ENCODE measurements at places on chromosomes 2 and 18.

DNA sequence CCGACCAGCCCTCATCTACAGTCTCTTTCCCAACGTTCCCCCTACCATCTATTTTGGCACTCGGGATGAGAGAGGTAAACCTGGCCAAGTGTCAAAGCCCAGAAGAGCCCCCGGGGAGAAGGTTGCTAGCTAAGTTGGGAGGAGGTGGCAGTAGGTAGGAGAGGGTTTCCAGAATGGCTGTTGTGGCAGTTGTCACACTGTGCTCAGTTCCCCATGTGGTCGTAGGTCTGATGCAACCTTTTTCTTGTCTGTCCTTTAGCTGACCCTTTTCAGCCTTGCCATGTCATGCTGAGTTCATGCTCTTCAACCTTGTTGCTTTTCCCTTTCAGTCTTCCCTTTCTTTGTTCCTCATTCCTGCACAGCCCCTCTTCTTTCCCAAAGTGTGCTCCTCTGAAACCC is 34.5 kb downstream of the TTLL4 start:
- DNase-seq = no peak

- no peak for DNase-seq
Measured at GRCh38 chr18:45071956-45072355, 391.3 kb downstream of the SETBP1 start.

- no peak for DNase-seq
Measured at GRCh38 chr2:75025633-75026380, 67.4 kb downstream of the POLE4 start.

GRCh38 chr18:9906481-9906880 is 7.3 kb upstream of the VAPA start:
- DNase-seq = no peak

DNA sequence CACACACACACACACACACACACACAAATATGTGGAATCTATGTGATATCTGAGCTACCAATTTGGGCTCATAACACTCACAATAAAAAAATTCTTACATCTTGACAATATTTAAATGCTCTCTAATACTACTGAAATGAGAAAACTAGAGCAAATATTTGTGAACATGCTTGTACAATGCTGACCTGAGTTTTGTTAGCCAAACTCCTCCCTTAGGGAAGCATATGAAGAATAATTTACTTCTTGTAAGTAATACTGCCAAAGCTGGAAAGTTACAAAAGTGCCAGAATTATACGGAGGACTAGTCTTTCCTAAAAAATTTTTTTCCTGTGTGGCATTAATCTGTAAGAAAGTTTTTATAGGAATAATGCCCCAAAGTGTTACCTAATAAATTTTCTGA is 18.5 kb downstream of the MBD2 start:
- no peak for DNase-seq

- no peak for DNase-seq
Measured at GRCh38 chr2:23235292-23235691, 149.7 kb upstream of the KLHL29 start.

DNA sequence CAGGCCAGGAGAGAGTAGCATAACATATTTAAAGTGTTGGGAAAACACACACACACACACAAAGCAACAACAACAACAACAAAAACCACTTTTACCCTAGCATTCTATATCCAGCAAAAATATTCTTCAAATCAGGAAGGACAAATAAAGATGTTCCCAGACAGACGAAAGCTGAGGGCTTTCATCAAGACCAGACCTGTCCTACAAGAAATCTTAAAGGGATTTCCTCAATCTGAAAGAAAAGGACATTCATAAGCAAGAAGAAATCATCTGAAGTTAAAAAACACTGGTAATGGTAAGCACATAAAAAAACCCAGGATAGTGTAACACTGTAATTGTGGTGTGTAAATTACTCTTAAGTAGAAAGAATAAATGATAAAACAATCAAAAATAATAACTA is 22.7 kb upstream of the BAZ2B start:
- no peak for DNase-seq

DNA sequence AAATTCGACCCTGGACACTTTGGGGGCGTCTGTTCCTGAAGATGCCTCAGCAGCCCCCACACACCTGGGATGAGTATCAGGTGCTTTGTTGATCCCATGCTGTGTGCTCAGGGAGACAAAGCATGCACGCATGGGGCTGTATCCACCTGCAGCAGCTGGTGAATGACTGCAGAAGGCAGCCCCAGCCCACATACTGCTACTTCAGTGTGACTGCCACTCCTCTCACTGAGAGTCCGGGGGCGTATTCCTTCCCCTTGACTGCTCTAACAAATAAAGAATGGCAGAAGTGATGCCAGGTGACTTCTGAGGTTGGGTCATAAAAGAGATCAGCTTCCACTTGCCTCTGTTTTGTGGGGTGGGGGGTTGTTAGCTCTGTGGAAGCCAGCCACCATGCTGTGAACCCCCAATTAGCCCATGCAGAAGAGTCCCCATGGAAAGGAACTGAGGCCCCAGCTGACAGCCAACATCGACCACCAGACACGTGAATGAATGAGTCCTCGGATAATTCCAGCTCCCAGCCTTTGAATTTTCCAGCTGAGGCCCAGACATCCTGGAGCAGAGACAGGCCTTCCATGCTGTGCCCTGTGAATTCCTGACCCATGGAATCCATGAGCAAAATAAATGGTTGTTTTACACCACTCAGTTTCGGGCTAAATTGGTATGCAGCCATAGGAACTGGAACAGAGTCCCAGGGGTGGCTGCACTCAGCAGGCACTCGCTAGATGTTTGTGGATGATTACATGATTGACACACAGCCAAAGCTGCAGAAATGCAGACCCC is 289.3 kb downstream of the CELF4 start:
- no peak for DNase-seq

GRCh38 chr2:216645636-216645950 is 12.4 kb downstream of the IGFBP2 start:
- DNase-seq = no peak

DNA sequence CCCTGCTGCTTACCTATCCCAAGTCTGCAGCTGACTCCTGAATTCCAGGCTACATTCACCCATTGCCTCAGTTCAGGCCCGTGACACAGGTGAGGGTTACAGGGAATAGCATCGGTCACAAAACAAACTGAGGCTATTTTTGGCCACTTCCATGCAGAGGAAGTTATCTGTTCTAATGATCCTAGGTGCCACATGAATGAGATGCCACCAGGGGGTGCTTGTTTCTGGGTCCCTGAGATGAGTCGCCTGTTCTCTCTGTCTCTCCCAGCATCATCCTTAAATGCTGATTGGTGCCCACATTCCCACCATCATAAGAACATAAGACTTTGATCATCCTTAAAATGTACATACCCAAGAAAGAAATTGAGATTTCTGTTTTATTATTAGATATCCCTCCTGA is 119.0 kb upstream of the CELF4 start:
- no peak for DNase-seq

- no peak for DNase-seq
Measured at GRCh38 chr2:134469516-134470115, 215.7 kb downstream of the MGAT5 start.

DNA sequence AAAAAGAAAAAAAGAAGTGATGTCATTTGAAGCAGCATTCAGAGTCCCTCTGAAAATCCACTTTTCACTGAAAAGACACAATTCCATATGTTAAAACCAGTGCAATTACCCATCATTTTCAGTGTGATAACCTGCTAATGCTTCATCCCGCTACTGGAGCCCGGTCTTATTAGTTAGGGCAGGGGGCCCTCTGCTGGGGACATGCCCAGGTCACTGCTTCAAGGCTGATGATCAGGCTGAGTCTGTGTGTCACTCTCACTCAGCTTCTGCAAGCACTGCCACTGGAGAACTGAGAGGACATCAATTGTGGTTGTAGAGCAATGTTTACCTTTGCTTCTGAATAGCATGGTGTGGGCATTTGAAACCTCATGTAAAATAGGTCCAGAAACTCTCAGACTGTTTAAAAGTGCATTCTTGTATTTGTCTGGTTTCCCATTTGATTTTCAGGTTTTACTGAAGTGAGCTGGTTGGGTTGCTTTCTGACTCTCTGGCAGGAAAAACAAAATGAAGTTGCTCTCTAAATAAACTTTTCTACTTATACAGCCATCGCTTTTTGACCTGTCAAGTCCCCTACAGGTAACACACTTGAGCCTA is 49.2 kb upstream of the NXPH2 start:
- no peak for DNase-seq

DNA sequence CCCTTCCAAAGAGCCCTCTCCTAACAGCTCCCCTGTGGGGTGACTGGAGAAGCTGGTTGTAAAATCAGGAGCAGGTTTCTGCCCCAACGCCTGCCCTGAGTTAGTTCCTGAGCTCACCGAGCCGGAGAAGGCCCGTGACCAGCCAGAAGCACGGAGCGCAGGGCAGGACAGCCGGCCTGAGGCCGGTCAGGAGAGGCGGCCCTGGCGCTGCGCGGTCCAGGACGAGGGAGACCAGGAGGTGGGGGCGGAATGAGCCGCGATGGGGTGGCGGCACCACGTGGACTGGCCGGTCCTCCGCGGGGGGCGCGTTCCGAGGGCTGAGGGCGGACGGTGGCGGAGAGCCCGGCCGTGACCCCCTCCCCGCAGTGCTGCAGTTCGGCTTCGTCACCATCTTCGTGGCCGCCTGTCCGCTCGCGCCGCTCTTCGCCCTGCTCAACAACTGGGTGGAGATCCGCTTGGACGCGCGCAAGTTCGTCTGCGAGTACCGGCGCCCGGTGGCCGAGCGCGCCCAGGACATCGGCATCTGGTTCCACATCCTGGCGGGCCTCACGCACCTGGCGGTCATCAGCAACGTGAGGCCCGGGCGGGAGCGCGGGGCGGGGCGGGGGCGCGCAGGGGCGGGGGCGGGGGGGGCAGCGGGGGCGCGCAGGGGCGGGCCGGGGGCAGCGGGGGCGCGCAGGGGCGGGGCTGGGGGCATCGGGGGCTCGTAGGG is 29.0 kb downstream of the ANO7 start:
- DNase-seq = peak; percentile 47

GRCh38 chr18:7002107-7002506 is 115.5 kb downstream of the LAMA1 start:
- DNase-seq = no peak

DNA sequence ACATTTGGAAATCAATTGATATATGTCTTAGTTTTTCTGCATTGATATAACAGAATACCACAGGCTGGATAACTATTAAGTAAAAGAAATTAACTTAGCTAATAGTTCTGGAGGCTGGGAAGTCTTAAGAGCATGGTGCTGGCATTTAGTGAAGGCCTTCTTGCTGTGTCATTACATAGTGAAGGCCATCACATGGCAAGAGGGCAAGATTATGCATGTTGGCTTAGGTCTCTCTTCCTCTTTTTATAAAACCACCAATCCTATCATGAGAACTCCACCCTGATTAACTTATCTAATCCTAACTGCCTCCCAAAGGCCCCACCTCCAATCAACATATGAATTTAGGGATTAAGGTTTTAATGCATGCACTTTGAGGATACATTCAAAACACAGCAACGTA is 225.5 kb upstream of the VRK2 start:
- DNase-seq = no peak

- DNase-seq = no peak
Measured at GRCh38 chr2:95318431-95319220, 21.5 kb downstream of the KCNIP3 start.

- no peak for DNase-seq
Measured at GRCh38 chr18:78934551-78935225, 44.9 kb upstream of the SALL3 start.

DNA sequence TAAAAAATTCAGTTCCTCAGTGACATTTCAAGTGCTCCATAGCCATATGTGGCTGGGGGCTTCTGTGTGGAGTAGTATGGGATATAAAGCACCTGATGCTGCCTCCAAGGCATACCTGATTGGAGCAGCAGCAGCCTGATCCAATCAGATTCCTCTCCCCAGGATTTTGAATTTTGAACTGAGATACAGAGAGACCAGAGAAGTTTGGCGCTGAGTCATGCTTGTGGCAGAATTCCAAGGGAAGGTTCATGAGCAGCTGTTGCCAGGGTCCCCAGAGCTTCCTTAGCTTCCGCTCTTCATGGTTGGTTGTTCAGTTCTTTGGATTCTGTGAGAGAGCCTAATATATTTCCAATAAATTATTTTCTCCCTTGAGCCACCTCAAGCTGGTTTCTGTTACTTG is 29.0 kb upstream of the CFAP36 start:
- no peak for DNase-seq

- DNase-seq = no peak
Measured at GRCh38 chr2:199955007-199955338, 318 bp downstream of the TYW5 start.

DNA sequence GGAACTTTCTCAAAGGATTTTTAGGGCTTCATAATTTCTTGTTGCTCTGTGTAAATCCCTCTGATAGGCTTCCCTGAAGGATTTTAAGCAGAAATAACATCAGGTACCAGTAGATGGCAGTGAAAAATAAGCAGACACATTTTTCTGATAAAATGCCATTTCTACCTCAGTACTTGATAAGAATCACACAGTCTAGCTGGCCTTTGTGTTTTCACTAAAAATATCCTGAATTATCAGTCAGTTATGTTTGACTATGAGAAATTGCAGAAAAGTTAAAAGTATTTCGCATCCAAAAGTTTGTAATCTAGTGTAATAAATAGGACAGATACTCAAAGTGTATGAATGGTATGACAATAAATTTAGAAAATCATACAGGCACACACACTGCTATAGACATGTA is 68.7 kb downstream of the DNAJC10 start:
- no peak for DNase-seq

- DNase-seq = no peak
Measured at GRCh38 chr2:45194596-45194995, 185.3 kb upstream of the SIX2 start.

DNA sequence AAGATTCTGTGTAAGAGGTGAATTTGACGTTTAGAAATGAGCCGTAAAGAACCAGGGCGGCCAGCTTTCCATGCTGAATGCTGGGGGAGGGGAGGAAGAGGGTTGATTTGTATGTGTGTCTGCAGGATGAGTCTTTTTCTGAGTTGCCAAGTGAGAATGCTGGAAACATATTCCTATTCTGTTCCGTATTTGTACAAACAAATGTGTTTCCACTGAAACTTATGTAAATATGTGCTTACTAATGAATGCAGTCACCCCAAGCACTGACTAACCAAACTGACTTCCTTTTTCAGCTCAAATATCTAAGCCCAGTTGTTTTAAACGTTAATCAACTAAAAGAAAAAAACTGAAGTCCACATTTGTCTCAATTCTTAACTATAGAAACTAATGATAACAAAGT is 74.9 kb upstream of the APCDD1 start:
- no peak for DNase-seq

All from amniotic stem cell (primary cell).